ENCODE measurements at places on chromosomes 11 and 22.
A peak's percentile ranks its signal among the peaks of the same experiment; 100 is the strongest.

DNA sequence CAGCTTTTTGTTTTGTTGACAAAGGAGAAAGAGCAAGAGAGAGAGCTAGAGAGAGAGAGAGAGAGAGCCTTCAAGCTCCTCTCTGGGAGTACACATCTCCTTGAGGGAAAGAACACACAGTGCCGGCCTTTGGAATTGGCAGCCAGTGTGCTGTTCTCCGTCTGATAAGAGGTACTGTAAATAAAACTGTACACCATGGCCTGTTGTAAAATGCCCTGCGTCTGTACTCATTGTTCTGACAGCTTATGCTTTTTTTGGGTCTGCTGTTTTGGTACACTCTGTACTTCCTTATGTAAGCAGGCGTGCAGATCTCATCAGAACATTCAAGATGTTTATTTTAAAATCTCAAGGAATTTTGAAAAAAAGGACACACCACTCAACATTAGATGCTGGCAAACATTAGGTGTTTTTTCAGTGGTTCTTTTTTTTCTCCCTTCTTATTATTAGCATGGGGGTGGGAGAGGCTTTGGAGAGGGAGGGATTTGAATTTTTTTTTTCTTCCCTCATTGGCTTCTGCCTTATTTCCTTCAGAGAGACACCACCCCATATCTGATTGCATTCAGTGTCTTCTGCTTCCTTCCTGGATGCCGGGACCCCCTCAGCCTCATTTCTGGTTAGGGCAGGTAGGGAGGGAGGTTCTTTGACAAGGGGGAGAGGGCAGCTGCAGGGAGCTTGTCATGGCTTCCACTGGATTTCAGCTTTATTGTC is 116.8 kb upstream of the NNMT start:
- DNase-seq: no peak

- no peak for DNase-seq
These were observed 4.0 kb downstream of the FXYD2 start for GRCh38 chr11:117820516-117820915.

GRCh38 chr11:15818132-15818842 is 538.1 kb downstream of the SOX6 start:
- DNase-seq: no peak

DNA sequence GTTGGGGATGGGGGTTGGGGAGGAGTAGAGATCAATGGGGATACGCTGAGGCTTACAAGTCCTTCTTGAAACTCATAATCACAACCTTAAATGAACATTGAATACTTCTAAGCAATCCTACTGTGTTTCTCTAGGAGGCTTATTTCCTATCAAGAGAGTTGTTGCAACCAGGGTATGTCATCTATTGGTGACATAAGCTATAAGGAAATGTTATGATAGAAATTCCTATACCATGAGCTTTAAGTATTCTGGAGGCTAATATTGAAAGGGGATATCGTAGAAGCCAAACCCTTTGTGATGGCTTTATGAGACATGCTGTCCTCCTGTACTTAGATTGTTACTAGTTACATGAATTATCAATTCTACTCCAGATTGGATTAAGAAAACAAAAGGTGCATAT is 72.9 kb downstream of the DKK3 start:
- no peak for DNase-seq

DNA sequence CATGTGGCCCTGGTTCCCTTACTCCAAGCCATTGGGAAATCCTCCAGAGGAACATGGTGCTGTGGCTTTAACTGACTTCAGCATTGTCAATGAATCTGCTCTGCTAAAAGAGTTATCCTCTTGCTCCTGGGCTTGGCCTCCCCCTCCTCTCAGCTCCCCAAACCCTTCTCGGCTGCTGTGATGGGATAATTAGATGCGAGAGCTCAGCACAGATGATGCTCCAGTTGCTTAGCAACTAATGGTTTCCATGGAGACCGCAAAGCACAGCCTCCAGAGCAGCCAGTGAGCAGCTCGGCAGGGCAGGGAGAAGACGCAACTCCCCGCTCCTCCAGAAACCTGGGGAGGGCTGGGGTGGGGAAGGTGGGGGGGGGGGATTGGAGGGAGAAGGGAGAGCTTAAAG is 2.8 kb upstream of the UPK2 start:
- no peak for DNase-seq

DNA sequence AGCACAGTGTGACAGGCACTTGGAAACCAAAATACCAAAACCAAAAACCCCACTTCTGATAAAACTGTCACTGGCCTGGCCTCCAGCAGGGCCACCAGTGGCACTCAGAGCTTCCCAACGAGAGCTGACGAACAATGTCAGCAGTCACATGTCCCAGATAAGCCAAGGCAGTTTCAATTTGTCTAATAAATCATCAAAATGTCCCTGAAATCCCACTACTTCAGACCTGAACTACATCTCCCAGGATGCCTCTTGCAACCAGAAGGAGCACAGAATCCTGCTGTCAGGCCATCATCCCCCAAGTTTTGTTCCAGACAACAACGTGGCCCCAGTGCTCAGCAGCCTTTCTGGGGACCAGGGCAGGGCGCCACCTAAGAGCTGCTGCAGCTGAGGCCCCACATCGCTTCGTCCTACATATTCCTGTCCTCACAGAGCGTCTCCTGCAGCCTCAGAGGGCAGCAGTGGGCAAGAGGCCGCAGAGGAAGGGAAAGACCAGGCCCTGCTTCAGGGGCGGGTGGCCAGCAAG is 25.1 kb downstream of the LRFN4 start:
- no peak for DNase-seq

DNA sequence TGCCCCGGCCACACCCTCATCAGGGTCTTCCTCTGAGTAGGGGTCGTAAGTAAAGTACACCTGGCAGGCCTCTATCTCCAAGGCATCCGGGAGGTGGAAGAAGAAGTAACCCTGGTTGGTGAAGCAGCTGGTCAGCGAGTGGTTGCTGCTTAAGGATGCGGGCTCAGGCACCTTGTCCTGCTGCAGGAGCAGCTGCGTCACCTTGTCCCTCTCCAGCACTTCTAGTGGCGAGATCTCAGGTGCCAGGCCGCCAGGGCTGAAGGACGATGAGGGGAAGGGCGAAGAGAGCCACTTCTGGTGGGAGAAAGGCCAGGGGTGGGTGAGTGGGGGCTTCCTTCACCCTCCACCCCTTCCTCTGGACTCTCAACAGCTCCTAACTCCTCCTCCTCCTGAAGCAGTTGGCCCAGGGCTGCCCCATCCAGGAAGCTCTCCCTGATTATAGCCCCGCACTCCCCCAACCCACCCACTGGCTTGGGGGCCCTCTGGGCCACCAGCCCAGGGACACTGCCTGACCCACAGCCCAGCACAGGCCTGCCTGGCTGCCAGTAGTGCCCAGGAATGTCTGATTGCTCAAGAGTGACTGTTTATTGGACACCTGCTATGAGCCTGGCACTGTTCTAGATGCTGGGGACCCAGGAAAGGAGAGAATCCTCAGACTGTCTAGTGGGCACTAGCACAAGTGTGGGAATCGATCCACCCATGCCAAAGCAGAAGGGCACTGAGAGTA is 19.2 kb upstream of the TMPRSS6 start:
- DNase-seq: no peak

GRCh38 chr11:17164361-17165246 is 43.2 kb downstream of the PIK3C2A start:
- no peak for DNase-seq

GRCh38 chr11:112801025-112801816 is 160.0 kb upstream of the NCAM1 start:
- no peak for DNase-seq

DNA sequence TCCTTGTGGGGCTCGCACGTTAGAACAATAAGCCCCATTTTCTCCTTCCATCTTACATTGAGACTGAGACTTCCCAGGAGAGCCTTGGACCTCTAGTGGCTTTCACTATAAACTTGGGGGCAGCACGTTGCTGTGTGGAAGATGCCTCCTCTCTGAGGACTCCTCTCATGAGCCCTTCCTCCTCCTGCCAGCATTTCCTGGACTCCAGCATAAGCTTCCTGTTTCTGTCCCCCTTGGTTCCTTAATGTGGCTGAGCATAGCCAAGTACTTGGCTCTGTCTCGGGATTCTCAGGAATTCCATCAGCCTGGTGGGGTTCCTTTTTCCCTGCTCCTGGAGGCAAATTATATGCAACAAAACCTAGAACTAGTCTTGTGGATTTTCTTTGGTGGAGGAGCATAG is 38.8 kb upstream of the UBASH3B start:
- no peak for DNase-seq

- DNase-seq: no peak
These were observed 139.9 kb upstream of the NARS2 start for GRCh38 chr11:78714539-78714938.

DNA sequence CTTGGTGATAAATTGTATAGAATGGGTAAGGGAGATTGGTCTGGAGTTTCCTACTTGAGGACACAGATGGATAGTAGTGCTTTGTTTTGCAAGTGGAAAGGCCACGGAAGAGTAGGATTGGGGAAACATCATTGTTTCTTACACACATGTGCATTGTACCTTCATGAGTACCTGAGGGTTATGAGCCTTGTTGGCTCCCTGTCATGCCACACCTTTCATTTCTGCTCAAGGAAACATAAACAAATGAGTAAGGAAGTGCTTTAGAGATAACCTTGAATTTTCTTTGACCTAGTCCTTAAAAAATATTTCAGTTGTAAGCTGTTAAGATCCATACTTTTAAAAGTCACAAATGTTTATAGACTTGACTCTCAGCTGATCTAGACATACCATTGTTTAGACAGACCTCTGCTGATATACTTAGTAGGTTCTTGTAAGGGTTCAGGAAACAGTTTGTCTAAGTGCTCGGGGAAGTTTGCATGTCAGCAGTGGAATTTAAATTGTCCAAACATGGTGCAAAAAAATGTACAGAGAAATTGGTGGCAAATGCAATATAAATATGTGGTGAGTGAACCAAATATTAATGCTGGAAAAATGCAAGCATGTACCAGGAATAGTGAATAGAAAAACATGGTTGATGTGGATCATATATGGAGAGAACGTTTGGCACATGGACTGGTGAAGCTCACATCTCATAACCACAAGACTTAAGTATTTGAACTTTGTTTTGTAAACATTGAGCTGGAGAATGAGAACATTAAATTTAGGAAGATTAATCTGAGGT is 40.9 kb downstream of the GAS2 start:
- no peak for DNase-seq

DNA sequence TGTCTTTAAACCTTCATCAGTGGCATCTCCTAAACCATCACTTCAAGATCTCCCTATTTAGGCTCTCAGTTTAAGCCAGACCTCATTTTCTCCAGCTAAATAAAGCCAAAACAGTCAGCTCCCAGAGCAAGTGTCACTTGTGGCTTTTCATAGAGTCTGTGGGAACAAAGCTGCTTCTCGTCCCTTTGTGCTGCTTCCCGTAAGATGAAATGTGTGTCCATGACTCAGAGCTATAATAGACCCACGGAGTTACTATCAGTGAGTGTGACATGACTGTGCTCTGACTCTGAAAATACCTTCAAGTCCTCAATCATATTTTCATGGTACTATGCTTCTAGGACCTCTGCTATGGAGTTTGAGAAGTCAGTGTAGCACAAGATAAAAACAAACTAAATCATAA is 57.3 kb upstream of the SLN start:
- DNase-seq: peak; percentile 53

DNA sequence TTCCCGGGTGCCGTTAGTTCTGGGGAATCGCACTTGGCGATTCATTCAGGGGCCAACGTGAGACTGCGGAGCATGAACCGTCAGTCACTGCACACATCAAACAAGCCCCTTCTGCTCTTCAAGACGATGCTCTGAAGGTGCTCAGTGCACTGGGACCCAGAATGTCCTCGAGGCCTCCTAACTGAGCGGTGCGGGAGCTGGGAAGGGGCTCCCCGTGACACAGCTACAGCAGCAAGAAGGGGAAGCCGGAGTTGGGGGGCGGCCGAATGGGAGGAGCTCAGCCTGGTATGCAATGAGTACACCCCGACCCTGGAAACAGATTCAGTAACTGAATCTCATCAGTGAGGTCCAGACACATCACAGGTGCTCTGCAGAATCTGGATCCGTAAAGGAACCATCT is 150.8 kb downstream of the SHANK2 start:
- no peak for DNase-seq

DNA sequence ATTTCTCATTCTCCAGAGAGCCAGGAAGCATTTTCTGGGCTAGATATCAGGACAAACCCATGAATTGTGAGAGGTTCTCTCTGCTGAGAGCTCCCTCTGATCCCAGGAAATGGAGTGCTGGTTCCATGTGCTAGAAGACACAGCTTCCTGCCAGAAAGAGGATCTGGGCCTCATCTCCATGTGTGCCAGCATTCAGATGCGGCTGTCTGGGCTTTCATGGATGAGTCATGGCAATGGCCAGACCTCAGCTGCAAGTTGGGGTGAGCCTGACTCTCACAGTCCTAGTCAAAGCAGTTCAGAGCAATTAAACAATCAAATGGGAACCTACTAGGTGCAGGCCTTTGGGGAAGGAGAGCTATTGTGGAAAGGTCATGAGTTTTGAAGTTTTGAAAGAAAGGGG is 82.3 kb upstream of the EED start:
- DNase-seq: no peak

DNA sequence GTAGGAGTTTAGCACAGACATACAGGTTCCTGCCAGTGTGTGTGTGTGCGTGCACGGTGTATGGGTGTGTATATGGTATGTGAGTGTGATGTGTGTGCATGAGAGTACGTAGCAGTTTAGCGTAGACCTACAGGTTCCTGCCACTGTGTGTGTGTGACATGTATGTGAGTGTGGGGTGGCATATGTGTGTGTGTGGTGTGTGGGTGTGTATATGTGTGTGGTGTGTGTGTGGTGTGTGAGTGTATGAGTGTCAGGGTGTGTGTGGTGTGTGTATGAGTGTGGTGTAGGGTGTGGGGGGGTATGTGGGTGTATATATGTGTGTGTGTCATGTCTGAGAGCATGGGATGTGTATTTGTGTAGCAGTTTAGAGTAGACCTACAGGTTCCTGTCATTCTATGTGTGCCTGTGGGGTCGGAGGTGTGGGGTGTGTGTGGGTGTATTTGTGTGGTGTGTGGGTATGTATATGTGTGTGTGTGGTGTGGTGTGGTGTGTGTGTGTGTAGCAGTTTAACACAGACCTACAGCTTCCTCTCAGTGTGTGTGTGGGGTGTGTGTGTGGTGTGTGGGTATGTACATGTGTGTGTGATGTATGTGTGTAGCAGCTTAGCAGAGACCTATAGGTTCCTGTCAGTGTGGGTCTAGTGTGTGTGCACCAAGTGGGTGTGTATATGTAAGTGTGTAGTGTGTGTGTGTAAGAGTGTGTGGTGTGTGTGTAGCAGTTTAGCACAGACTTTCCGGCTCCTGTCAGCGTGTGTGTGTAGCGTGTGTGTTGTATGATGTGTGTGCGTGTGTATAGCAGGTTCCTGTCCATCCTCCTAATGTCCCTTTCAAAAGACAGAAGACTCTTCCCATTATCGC is 31.8 kb upstream of the TBCEL start:
- DNase-seq: no peak

GRCh38 chr11:124880290-124880611 is 15.0 kb downstream of the ROBO3 start:
- no peak for DNase-seq

DNA sequence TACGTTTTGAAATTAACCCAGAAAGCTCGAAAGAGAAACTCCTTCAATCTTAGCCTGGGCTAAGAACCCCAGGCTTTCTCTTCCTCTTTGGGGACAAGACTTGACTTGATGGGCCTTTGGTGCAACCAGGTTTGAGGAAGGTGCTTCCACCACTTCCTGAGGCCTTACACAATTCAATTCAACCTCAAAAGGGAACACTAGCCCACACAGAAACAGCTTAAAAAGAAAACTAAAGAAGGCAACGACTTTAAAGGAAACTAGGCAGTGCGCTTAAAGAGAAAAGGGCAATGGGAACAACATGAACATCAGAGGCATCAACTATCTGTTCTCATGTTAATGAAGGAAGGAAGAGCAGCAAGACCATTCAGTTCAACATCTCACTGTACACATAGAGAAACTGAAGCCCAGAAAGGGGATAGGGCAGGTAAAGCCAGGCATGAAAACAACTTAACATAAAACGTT is 24.8 kb downstream of the PAK1 start:
- no peak for DNase-seq
